Right lung (tissue), 10 donors: ENCODE measurements at places on chromosomes 4 and X. TPM values are rescaled to one million over a fixed set of nuclear protein-coding genes. Genes with fewer than 3 reads are reported as not detected.

DNA sequence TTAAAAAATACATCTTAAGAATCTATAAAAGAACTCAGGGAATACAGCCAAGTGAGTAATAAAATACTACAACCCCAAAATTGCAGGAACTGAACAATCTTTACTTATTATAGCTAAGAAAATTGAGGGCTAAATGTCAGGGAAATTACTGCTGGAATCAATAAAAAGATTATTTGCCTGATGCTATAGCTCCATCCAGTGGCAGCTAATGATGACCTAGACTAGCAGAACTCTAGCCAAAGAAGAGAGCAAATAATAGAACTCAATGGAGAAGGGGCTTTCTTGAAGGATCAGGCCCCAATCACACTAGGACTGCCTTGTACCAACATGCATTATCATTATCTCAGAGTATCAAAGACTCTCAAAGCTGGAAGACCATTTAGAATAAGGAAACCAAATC is 85.0 kb upstream of the FAM241A start:
- DNase-seq = no peak

GRCh38 chrX:30580641-30581040 is 3.1 kb upstream of the TASL start:
- DNase-seq = no peak

GRCh38 chr4:87342872-87343271 is 20.2 kb upstream of the HSD17B13 start:
- DNase-seq = no peak

DNA sequence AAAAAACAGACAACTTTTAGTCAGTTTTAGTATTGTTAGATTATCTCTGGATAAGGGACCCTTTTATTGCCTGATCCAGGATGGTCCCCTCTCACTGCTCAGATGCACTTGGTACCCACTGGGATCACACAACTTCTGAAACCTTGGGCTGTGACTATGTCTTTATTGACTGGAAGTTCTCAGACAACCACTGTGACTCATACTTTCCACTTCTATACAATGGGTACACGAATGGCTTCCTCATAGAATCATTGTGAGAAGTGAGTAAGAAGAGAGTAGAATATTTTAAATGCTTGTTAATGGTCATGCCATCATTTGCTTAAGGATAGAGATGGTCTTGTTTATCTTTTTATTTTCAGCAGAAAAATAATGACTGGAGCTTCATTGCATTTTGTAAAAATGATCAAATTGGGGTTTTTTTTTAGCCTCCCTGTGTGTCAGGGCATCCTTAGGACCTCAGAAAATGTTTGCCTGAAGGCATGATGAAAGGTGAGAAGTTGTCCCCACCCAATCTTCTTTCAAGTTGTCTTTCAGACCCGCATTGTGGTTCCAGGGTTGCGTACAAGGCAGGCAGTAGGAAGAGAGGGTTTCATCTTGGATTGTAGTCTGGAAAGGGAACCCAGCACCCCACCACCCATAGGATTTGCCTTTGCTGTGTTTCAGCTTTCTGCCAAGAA is 115.1 kb downstream of the CPEB2 start:
- no peak for DNase-seq

DNA sequence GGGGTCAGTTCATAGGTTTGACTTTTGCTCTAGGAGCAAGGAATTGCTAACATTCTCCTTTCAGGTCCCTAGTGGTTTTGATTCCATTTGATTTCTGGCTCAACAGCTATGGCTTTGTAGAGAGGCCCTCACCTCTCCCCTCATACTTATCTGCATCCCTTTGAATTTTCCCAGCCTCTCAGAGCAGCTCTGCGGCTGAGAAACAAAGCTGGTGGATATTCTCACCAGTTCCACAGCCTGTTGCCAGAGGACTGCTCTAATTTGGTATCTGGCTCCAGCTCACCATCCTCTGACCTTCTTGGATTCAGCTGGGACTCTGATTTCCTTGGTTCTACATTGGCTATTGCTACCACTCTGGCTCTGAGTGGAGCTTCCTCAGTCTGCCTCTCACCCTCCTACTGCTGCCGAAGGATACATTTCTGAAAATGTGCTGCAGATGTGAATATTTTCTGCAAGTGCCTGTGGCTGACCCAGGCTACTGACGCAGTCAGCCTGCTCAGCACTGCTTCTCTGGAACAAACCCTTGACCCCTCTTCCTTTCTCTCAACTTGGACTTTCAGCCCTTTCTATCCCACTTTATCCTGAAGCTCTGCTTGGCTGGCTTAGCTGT is 110.9 kb upstream of the ENPEP start:
- DNase-seq = peak; percentile 11

GRCh38 chrX:11472879-11473278 is 179.7 kb downstream of the AMELX start:
- DNase-seq = no peak

DNA sequence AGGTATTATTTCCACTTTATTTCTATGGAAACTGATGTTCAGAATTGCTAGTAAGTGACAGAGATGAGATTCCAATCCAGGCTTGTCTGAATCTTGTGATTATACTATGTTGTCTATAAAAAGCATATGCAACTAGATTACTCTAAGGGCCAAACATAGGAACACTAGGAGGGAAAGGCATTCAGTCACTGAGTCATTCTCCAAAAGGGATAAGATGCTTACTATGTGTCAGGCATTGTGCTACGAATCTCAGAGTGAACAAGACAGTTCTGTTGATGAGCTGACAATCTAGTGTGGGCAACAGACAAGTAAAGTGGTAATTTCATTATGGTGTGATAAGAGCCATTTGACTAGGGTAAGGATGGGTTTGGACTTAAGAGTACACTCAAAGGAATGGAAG is 77.2 kb downstream of the RASL11B start:
- DNase-seq = no peak

Gene BEX2
- 27.2 TPM for polyA plus RNA-seq
